GM18507 (cell line): ENCODE measurements at places on chromosomes 2 and 18.

- DNase-seq, result no peak
Observed at GRCh38 chr2:30628341-30628740, 178.9 kb downstream of the CAPN13 start.

- no peak for DNase-seq
Observed at GRCh38 chr2:238169048-238169707, 10.4 kb downstream of the ERFE start.

GRCh38 chr18:55321265-55322177 is 266.5 kb downstream of the TCF4 start:
- no peak for DNase-seq

DNA sequence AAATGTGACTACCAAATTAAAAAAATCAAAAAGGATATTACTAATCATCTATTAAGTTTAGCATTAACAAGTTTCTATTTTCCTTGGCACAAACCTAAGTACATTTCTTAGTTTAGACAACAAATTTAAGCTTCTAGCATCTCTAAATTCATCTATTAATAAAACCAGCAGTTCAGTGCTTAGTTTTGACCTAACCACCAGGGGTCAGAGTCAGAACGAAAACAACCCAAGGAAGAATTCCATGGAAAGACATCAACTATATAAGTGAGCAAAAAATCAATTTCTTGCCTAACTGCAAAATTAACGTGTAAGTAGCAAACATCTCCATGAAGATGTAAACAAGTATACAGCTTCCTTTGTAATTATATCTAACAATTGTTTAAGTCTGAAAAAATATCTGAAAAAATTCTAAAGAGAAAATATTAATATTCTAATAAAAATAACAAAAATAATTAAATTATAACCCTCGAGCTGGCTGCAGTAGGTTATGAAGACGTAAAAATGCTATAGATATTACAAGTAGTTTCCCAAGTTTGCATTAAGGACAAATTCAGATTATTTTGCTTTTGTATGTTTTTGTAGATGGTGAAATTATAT is 83.7 kb downstream of the CERKL start:
- DNase-seq, result no peak

- DNase-seq, result no peak
Observed at GRCh38 chr2:189485146-189485545, 43.9 kb downstream of the WDR75 start.

- no peak for DNase-seq
Observed at GRCh38 chr2:232126301-232127099, 165.0 kb downstream of the DIS3L2 start.

- DNase-seq, result no peak
Observed at GRCh38 chr2:233707940-233708644, 4.6 kb upstream of the UGT1A5 start.

GRCh38 chr2:170465241-170465640 is 249.9 kb upstream of the SP5 start:
- DNase-seq, result no peak

GRCh38 chr2:240128608-240129145 is 7.4 kb downstream of the COPS9 start:
- DNase-seq, result no peak

GRCh38 chr2:70141902-70142589 is 48.8 kb downstream of the C2orf42 start:
- DNase-seq, result no peak

GRCh38 chr2:106759966-106760365 is 126.0 kb downstream of the ST6GAL2 start:
- no peak for DNase-seq

DNA sequence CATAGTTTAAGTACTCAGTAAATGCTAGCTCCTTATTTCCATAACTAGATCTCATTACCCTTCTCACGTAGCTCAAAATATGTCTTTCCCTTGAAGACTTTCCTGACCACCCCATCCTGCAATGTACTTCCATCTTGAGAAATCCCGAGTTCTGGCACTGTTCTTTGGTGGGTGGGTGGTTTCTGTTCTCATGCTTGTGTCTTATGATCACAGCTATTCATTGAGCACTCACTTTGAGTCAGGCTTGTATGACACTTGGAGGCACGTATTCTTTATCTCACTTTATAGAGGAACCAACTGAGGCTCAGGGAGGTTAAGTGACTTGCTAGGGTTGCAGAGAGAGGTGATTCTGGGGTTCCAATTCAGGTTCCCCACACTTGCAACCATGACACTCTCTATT is 9.0 kb upstream of the CLIP4 start:
- no peak for DNase-seq

GRCh38 chr18:55268628-55269275 is 309.5 kb upstream of the CCDC68 start:
- DNase-seq, result no peak

GRCh38 chr2:10774394-10774793 is 38.2 kb downstream of the PDIA6 start:
- DNase-seq, result no peak

GRCh38 chr2:8566774-8567468 is 114.9 kb upstream of the ID2 start:
- DNase-seq, result no peak

DNA sequence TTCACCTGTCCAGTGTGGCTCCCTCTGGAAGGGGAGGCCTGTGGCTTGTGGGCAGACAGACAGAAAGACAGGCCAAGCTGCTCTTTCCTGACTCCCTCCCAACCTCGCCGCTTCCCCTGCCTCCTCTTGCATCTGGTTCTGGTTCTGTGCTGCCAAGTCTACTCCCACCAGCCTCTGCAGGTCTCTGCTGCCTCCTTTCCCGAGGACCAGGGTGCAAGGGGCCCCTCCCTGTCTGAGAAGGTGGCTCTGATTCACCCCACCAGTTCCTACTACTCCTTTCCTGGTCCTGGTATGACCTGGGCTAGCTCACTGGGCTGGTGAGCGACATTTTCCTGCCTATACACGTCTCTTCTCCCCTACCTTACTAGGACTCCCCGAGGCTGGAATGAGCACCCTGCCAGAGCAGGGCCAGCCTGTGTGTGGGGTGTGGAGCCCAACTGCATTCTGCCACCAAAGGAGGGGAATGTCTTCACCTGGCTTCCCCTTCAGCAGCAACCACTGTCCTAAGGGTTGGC is 238.5 kb downstream of the CELF4 start:
- DNase-seq, result no peak

DNA sequence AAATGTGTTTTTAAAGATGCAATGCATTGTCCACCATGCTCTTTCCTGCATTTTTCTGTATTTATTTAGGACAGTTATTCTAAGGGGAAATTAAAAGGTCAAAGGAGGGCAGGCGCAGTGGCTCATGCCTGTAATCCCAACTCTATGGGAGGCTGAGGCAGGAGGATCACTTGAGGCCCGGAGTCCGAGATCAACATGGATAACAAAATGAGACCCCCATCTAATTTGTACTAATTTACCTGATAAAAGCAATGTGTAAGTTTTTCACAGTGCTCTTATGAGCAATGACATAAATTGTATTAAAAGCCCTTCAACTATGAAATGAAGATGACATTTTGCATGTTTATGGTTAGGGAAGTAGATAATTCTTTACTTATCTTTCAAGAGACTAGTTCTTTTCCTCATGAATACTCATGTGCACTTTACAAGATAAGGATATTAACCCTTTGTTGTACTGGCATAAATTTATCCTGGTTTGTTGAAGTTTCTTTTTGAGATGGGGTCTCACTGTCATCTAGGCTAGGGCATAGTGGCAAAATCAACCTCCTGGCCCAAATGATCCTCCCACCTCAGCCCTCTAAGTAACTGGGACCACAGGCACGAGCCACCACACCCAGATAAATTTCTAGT is 9.7 kb downstream of the HSBP1L1 start:
- DNase-seq, result no peak

DNA sequence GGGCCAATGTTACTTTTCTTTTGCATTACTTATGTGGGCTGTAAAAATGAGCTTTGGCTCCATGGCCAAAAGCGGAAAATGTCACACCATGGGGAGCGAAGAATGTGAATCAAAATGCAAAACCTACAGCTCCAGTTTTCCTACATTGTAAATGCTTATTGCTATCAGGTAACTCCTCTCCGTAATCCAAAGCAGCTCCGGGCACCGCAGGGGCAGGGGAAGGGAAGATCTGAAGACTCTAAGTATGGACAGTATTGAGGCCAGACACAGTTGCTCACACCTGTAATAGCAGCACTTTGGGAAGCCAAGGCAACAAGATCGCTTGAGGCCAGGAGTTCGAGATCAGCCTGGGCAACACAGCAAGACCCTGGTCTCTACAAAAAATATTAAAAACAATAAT is 7.1 kb upstream of the AGFG1 start:
- DNase-seq, result no peak

- no peak for DNase-seq
Observed at GRCh38 chr18:69261406-69261805, 139.3 kb upstream of the DOK6 start.

- DNase-seq, result no peak
Observed at GRCh38 chr18:77101410-77102258, 30.9 kb downstream of the MBP start.

DNA sequence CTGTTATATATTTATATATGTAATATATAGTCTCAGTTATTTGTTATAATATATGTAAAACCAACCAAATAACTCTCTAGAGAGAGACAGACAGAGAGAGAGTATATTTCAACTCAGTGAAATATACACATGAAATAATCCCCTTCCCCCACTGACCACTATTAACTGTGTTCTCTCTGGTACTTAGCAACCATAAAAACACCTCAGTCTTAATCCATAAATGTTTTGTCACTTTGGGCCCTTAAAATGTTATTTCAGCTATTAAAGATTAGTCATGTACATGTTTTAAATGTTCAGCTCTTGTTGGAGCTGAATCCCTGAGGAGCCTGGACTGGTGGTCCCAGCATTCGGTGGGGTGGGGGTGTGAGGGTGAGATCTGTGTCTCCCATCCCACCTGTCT is 122.2 kb upstream of the MAP3K20 start:
- DNase-seq, result no peak

- no peak for DNase-seq
Observed at GRCh38 chr2:9178110-9178903, 28.3 kb upstream of the ASAP2 start.

DNA sequence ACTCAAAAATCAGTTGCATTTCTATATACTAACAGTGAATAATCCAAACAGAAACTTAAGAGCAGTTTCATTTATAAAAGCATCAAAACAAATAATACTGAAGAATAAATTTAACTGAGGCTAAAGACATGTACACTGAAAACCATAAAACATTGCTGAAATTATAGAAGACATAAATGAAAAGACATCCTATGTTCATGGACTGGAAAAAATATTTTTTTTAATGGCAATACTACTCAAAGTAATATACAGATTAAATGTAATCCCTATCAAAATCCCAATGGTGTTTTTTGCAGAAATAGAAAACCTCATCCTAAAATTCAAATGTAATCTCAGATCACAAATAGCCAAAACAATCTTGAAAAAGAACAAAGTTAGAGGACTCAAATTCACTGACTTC is 28.6 kb downstream of the ROCK1 start:
- no peak for DNase-seq

- DNase-seq, result no peak
Observed at GRCh38 chr2:171095014-171095582, 65.6 kb downstream of the TLK1 start.

GRCh38 chr18:13308369-13308768 is 89.8 kb downstream of the LDLRAD4 start:
- DNase-seq, result no peak

- no peak for DNase-seq
Observed at GRCh38 chr2:137969418-137969765, 5.1 kb downstream of the HNMT start.

DNA sequence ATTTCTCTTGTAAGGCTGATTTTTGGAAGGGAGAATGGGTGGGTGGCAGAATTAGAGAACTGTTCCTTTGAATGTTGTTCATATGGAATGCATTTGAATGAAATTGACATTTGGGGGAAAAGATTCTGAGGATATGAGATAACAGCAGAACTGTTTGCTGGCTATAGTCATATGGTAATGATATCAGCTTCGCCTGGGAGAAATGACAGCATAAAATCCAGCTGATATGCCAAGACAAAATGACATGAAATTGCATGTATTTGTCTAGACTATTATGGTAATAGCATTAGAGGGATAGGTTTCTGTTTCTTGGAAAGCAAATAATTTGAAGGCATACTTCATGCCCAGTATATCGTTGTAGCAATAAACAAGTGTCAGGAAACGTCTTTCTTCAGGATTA is 150.8 kb upstream of the SPATS2L start:
- no peak for DNase-seq

- no peak for DNase-seq
Observed at GRCh38 chr18:33699372-33699771, 121.4 kb downstream of the ASXL3 start.

GRCh38 chr2:226631671-226632070 is 167.9 kb downstream of the IRS1 start:
- DNase-seq, result no peak

- no peak for DNase-seq
Observed at GRCh38 chr2:99865818-99866676, 276.3 kb downstream of the AFF3 start.

DNA sequence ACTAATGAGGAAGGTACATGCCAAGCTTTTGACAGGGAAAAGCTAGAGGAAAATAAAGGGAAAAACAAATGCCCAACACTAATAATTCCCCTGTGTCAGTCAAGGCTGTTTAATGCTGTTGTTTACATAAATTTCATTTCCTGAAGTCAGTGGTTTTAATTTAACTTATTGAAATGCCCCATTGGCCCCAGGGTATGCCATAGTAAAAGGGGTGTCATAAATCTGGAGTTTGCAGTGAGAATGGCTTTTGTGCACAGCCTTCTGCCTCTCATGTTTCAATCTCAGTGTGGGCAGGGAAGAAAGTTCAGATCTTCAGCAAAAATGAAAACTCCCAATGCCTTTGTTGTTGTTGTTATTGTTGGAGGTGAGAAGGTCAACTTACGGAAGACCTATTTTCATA is 550.1 kb upstream of the DCC start:
- DNase-seq, result no peak

DNA sequence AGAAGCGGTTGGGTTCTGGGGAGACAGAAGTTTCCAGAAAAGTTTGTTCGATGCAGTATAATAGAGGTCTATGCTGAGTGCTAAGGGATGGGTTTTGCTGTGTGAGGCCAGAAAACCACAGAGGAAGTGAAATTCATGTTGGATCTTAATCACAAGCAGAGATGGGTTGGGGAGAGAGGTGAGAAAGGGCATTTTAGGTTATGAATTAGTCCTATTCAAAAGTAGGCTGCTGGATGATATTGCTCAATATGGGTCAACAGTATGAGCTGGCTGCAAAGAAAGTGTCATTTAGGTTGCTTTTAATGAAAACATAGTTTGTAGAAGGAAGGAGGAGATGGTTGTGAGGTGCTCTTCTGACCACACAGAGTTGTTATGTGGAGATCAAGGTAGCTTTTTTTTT is 118.8 kb upstream of the LHCGR start:
- no peak for DNase-seq

DNA sequence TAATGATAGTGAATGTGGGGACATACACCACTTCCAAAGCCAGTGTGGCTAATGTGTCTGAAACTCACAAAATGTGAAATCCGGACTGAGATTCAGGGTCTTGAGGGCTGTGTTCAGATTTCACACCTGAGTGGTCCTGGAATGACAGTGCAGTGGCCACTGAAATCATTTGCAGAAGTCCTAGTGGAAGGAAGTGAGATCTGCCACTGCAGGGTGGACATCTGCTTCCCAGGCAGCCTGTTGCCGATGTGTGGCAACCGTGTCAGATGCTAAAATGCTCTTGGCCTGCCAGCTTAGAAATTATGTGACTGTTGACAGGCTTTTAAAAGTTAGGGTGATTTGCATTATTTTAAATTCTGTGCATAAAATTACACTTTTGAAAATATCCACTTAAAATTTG is 77.8 kb upstream of the TMEM200C start:
- no peak for DNase-seq

- no peak for DNase-seq
Observed at GRCh38 chr18:69432847-69433246, 32.2 kb downstream of the DOK6 start.
